ENCODE measurements at places on chromosomes 16 and 17.

GRCh38 chr16:87582216-87582965 lies 19.9 kb upstream of the JPH3 start:
- peak; percentile 30 for DNase-seq

GRCh38 chr17:66203274-66204015 lies 11.5 kb upstream of the CEP112 start:
- DNase-seq: no peak

GRCh38 chr16:51197953-51198748 lies 47.1 kb upstream of the SALL1 start:
- no peak for DNase-seq

- no peak for DNase-seq
Observed at GRCh38 chr16:21608639-21609328, 9.4 kb downstream of the METTL9 start.

DNA sequence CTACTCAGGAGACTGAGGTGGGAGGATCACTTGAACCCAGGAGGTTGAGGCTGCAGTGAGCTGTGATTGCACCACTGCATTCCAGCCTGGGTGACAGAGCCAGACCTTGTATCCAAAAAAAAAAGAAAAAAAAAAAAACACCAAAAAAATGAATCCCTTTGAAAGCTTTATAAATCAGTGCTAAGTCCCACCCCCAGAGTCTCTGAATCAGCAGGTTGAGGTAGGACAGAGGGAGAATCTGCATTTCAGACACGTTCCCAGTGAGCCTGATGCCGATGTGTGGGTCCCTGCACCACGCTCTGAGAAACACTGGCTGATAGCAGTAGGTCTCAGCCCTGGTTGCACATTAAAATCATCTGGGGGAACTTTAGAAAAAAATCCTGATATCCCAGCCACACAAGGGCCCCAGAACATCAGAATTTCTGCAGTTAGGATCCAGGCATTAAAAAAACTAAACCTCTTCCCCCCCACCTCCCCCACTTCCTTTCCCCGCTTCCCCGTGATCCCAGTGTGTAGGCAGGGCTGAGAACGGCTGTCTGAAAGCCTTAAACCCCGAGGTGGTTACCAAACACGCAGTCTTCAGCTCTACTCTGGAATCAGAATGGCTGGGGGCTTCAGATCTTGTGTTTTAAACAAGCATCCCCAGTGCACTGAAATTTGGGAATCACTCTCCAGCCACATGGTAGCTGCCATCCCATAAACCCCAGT lies 27.3 kb upstream of the GPRC5B start:
- no peak for DNase-seq

- no peak for DNase-seq
Observed at GRCh38 chr16:85028685-85029407, 1.3 kb downstream of the KIAA0513 start.

DNA sequence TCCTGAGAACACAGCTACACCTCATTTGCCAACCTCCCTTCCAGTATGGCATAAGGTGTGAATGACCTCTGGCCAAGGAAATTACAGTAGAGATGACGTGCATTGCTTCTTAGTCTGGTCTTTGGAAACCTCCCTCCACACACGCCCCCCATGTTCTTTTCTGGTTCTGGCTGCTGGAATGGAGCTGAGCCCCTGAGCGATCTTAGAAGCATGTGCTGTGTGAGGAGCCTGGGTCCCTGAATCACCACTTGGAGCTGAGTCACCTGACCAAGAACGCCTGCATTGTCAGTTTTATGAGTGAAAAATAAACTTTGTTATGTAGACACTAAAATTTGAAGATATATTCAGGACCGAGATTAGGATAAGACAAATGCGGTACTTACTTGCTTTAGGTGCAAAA lies 51.4 kb downstream of the HS3ST3A1 start:
- DNase-seq: no peak

DNA sequence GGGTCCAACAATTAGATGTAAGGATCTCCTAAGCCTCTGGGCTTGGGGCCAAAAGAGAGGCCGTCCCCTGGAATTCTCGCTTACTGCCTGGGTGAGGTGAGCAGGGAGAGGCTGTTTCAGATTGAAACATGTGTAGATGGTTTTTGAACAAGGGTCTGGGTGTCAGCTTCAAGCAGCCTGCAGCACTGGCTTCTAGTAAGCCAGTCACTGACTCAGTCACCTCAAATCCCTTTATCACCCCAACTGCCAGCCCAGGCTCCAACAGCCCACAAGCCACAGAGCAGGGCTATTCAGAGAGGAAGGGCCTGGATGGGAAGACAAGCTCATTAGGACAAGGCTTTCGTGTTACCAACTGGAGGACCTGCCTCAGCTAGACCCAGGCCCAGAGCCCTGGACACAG lies 180.2 kb downstream of the CCT6B start:
- DNase-seq: peak; percentile 0

DNA sequence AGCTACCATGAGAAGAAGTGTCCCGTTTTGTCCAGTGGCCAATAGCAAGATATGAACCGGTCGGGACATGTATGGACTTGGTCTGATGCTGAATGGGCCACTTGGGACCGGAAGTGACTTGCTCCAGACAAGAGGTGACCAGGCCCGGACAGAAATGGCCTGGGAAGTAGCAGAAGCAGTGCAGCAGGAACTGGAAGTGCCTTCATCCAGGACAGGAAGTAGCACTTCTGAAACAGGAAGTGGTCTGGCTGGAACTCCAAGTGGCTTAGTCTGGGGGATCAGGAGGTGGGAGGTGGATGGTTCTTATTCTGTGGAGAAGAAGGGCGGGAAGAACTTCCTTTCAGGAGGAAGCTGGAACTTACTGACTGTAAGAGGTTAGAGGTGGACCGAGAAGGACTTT lies 5.3 kb downstream of the EFNB3 start:
- no peak for DNase-seq

GRCh38 chr17:76672270-76672851 lies 28.8 kb upstream of the ST6GALNAC1 start:
- DNase-seq: no peak

DNA sequence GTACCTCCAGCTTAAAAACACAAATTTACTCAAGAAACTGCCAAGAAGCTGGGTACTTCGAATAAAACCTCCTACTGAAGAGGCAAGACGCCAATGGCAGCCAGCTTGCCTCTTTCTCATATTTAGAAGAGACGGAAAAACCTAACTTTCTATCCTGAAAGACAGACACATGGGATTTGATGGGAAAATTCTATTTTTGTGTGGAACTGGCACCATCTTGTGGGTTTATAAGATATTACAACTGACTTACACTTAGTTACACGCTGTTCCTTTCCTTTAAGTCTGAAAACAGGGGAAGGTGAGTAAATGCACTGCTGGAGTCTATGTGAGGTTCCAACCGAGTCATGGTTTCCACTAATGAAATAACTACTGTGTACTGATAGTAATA lies 10.3 kb downstream of the ZNF18 start:
- DNase-seq: no peak

- DNase-seq: no peak
Observed at GRCh38 chr16:2500918-2501750, 12.6 kb upstream of the ATP6V0C start.

DNA sequence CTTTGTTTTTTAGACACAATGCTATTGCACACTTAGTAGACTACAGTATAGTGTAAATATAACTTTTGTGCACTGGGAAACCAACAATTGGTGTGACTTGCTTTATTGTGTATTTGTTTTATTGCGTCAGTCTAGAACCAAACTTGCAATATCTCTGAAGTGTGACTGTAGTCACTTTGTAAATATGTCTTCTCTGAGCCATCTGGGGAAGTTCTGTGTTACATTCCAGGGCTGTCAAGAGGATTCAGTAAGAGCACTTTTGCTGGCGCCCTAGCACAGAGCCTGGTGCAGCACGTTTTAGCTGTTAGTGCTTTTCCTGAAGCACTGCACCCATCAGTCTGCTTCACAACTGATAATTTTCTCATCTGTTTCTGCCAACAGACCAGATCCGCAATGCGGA lies 73.2 kb downstream of the NT5M start:
- DNase-seq: peak; percentile 57

DNA sequence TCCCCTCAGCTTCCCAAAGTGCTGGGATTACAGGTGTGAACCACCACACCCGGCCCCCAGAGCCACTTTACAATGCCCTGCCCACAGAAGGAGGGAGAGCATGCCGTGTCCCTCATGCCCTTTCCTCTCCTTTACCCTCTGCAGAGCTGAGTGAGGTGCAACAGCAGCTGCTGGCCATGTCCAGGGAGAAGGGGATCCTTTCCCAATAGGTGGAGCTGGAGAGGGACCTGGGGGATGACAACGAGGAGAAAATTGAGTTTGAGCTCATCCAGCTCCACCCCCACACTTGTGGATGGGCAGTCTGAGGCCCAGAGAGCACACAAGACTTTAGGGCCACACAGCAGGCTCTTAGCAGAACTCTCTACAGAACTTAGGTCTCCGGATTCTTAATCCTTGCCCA lies 7.9 kb upstream of the GSDMA start:
- DNase-seq: no peak

DNA sequence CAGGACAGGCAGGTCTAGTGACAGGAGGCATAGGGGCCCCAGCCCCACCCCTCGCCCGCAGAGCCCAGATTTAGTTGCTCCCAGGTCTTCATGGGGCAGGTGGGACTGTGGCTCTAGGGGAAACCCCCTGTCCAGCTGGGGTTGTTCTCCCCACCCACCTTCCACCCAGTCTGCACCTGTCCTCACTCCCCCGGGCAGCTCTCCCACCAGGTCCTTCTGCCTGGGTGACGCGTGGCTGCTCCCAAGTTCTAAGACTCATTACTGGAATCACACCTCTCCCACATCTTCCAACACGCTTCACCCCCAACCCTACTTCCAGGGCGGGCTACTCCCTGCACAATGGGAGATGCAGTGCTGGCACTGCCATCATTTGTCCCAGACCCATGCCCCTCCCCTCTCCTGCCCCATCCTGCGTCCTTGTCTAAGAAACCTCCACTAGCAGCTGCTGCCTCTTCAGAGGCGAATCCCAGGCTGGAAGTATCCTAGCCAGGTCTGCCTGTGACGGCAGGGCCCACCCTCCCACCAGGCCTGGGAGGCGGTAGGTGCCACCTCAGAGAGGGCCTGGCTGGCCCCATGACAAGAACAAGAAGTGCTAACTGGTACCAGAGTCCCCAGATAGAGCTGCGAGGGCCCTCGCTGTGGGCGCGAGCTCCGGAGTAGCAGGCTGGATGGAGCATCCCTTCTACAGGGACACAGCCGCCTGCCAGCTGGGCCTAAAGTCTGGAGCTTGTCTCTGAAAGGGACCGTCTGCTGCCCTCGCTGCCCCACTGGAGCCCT lies 22.8 kb downstream of the GRIN2C start:
- DNase-seq: no peak

GRCh38 chr17:83053739-83054451 lies 25.5 kb upstream of the METRNL start:
- no peak for DNase-seq

DNA sequence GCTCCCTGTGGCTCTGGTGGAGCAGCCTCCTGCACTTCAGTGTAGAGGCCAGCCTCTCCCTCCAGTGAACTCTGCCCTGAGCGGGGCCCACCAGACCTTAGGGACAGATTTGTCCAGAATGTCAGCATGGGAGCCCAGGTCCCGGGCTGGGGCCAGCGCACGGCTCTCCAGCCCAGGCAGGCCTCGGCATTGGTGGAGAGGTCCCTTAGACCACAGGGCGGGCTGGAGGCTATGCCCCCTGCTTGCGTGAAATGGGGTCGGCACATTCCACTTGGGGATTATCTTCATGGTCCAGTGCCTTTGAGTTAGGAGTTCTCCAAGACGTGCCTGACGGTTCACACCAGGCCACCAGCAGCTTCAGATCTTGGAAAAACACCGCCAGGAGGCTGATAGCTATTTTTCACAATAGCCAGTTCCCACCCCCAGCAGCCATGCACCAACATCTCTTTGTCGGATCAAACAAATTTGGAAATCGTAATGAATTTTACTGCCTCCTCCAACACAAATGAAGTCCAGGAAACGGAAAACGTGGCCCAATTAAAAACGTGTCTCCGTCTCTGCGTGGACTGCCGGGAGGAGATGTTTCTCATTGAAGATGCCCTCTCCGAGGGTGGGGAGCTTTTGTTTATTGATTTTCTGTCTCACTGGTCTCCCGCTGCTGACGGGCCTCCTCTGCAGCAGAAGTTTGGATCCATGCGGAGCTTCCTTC lies 110.0 kb upstream of the CIBAR2 start:
- no peak for DNase-seq

- no peak for DNase-seq
Observed at GRCh38 chr16:77191259-77191969, 424 bp downstream of the MON1B start.

DNA sequence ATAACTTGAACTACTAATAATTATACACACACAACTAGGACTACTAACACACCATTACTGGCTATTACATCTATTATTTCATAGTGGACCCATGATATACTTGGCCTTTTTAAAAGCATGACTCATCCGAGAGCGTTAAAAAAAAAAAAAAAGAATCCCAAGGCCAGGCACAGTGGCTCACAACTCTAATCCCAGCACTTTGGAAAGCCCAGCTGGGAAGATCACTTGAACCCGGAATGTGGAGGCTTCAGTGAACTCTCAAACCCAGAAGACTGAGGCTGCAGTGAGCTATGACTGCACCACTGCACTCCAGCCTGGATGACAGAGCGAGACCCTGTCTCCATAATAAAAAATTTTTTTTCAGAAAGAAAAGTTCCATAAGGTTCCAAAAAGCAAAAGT lies 3.1 kb downstream of the GLG1 start:
- DNase-seq: no peak

- peak; percentile 9 for DNase-seq
Observed at GRCh38 chr17:36949461-36949927, 740 bp downstream of the AATF start.

DNA sequence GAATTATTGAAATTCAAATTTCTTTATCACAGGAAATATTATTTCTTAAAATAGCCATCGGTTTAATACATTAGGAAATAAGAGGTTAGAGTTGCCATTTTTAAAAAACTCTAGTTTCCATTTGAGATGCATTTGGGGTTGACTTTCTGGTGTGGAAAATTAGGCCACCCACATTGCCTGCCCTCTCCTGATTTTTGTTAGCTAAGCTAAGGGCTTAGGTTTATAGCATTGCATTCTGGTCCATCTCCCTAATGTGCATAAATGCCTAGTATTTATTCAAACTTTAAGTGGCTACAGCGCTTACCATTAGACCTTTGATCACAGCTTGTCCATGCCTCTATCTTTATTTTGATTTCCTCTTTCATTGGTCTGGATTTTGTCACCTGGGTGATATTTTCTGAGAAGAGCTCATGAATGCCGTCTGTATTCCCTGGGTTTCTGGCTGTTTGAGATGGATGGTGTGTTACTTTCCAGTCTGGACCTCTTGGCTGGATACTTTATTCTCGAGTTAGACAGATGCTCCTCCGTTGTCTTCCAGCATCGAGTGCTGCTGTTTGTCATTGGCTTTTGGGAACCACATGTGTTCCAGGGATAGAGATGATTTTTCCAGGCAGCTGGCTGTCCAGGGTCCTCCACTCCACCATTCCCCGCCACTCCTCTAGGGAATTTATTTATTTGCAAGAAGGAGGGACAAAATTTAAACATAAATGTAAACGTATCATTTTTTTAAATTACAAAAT lies 120.3 kb downstream of the KATNIP start:
- no peak for DNase-seq

DNA sequence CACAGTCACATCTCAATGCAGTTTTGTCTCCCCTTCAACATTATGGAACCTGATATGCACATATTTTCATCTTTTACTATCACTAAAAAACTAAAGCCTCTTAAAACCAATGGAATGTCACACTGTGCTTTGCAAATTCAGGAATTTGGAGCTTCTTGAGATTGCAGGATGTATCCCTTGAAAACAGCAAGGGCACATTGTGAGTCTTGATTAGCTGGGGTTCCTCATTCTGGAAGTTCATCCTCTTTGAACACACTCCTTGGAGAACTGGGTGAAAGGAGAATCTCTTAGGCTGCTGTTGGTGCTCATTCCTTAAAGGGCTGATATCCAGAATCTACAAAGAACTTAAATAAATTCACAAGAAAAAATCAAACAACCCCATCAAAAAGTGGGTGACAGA lies 21.1 kb upstream of the MYOCD start:
- no peak for DNase-seq

Data from BJ (cell line).